ENCODE measurements at places on chromosomes 3 and 15.

- no peak for DNase-seq
These were observed 63.4 kb downstream of the TPRG1 start for GRCh38 chr3:189235214-189235613.

DNA sequence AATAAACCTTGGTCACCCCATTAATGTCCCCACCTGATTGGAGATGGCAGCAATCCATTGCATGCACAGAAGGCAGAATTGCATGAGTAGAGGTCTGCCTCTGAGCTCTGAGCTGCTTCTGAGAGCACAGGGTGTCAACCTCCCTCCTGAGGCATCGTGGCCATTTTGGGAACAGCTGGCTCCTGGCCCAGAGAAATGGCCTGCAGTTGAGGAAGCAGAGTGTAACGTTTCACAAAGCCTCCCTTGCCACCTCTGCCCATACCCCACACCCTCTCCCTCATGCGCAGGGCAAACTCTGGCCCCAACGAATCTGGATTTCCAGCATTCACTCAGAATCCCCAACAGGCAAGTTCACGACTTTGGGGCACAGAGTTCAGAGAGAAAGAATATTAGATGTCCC lies 198.9 kb downstream of the ADAMTS9 start:
- DNase-seq, result no peak

DNA sequence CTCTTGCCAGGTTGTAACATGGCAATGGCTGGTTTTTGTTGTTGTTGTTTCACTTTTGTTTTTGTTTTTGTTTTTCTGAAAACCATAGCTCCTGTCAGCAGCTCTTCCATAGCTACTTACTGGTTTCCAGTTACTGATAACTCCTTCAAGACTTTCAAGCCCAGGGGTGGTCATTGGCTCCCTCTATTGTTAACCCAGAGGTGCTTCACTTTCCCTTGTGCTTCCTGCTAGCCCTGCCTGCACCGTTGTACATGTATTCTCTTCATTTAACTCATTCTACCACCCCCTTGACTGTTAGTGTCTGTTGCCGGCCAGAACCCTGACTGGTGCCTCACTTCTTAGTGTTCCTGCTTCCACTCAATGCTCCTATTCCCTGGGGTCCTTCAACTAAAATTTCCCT lies 4.2 kb upstream of the TRAT1 start:
- DNase-seq, result no peak

DNA sequence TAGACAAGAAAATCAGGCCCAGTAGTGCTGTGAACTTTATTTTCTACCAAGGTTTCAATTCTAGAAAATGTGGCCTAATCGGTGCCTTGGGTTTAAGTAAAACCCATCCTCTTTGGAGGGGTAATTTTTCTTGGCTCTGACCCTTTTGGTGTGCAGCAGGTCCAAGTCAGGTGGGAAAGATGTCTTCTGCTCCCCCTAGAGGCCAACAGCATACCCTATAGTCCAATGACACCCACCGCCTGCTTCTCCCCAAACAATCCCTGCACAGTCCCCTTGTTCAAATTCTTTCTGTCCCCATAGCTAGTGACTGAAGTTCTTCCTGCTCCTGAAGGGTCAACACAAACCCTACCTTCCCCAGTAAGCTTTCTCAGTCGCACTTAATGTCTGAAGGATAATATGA lies 261.8 kb upstream of the GOLGA6L4 start:
- no peak for DNase-seq

GRCh38 chr3:179956416-179956830 lies 80.3 kb downstream of the PEX5L start:
- no peak for DNase-seq

- DNase-seq, result no peak
These were observed 1.6 kb downstream of the TAGLN3 start for GRCh38 chr3:112000367-112000771.

- DNase-seq, result peak; percentile 57
These were observed 70.6 kb downstream of the GAP43 start for GRCh38 chr3:115693868-115694267.

DNA sequence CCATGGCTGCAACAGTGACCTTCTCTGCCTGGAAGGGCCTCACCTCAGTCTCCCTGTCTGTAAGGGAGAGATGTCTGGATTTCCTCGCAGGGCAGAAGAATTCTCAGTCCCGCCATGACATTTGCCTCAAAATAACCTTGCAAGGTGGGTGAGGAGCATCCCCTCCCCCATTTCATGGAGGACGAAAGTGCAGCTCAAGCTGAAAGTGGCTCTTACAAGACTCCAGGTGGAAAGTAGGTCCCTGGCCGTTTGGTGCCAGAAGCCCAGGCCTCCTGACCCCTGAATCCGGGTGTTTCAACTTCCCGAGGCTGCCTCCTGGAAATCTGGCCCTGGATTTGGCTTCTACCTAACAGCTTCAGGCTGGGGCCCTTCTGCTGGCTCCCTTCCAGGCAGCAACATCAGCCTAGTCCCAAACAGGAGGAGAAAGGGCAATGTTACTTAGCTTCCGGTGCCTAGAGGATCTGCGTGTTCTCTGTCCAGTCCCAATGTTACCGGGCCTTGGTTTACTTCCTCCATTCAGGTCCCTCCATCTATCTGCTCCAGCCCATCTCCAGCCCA lies 769 bp upstream of the CSPG4 start:
- DNase-seq, result no peak

DNA sequence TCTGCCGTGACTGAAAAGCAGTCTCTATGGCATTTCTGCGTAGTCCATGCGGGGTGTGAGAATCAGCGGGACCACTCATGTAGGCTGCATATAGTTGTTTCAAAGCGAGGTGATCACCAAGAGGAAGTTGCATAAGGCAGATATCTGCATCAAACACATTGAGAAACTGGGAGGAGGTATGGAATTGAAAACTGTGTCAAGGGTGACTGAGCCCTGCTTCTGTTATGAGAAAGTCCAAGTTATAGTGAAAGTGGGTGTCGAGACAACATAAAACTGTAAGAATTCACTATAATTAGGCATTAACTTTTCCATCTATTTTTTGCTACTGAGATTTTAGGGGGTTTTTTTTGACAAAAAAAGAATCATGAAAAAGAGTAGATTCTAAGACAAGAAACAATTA lies 109.3 kb downstream of the ZIC1 start:
- DNase-seq, result no peak

DNA sequence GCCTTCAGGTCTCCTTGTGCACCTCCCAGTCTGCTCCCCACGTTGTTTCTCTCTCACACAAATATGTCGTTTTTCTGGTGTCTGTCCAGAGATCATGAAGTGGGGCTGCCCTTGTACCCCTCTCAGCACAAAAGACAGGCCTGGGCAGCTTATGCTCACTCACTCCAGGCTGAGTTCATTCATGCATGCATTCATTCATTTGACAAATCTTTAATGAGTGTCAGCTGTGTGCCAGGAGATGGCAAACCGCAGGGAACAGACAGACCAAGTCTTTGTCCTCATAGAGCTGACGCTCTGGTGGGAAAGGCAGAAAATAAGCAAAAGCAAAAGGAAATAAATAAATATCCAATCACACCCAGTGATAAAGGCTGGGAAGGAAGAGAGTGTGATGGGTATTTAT lies 7.6 kb upstream of the TRH start:
- DNase-seq, result no peak

- DNase-seq, result no peak
These were observed 138.3 kb downstream of the PTPRG start for GRCh38 chr3:61699622-61700021.

GRCh38 chr3:135532021-135532420 lies 433.5 kb upstream of the PPP2R3A start:
- peak; percentile 79 for DNase-seq

DNA sequence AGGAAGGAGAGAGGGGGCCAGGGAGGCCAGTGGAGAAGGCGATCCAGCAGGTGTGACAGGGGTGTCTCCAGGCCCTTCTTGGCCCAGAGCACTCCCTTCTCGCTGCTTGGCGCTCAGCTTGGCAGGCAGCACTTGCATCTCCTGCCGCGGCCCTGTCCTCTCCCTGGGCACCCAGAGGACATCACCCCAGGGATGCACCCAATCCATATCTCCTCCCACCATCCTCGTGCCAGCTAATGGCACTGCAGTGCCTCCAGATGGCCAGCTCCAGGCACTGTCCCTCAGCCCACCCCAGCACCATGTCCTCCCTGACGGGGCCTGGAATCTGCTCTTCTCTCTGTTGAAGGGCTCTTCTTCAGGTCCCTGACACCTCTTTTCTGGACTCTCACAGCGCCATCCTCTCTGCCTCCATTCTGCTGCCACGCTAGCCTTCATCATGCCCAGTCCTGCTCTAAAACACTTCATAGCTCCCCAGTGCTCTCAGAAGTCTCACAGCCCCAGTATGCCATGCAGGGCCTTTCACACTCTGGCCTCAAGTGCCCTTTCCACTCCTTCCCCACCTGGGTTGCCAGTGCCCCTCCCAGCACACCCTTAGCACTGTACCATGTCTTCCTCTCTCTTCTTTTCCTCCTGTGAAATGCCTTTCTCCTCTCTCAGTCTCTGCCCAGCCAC lies 106.8 kb upstream of the SLC6A11 start:
- no peak for DNase-seq

DNA sequence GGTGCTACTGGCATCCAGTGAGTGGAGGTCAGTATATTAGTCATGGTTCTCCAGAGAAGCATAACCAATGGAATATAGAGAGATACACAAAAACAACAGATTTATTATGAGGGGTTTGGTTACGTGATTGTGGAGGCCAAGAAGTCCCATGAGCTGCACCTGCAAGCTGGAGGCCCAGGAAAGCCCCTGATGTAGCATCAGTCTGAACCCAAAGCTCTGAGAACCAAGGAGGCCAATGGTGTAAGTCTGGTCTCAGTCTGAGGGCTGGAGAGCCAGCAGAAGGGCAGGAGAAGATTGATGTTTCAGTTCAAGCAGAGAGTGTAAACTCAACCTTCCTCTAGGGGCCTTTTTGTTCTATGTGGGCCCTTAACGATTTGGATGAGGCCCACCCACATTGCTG lies 144.1 kb downstream of the KLF13 start:
- DNase-seq, result no peak

GRCh38 chr3:113744941-113745755 lies 901 bp downstream of the NAA50 start:
- peak; percentile 60 for DNase-seq

GRCh38 chr3:33808559-33808958 lies 10.1 kb downstream of the PDCD6IP start:
- DNase-seq, result no peak

GRCh38 chr15:85763157-85763556 lies 31.6 kb downstream of the KLHL25 start:
- DNase-seq, result no peak

DNA sequence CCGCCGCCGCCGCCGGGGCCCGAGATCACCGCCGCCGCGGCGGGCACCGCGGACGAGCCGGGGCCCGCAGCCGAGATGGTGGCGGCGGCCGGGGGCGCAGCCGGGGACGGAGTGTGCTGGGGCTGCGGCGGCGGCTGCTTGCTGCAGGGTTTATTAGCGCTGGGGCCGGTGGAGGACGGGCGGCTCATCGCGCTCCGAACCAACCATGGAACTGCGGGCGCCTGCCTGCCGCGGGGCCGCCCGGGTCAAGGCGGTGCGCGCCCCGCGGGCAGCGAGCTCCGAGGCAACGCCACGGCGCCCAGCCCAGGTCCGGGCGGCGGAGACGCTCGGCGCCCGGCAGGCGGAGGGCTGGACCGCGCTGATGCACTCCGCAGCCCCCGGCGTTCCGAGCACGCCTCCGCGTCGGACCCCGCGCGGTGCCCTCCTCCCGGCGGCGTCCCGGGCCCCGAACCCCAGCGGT lies 277 bp downstream of the SIAH2 start:
- DNase-seq, result no peak

- no peak for DNase-seq
These were observed 17.7 kb downstream of the SH2D7 start for GRCh38 chr15:78110096-78110495.

GRCh38 chr3:187315872-187316271 lies 24.3 kb upstream of the MASP1 start:
- DNase-seq, result no peak

DNA sequence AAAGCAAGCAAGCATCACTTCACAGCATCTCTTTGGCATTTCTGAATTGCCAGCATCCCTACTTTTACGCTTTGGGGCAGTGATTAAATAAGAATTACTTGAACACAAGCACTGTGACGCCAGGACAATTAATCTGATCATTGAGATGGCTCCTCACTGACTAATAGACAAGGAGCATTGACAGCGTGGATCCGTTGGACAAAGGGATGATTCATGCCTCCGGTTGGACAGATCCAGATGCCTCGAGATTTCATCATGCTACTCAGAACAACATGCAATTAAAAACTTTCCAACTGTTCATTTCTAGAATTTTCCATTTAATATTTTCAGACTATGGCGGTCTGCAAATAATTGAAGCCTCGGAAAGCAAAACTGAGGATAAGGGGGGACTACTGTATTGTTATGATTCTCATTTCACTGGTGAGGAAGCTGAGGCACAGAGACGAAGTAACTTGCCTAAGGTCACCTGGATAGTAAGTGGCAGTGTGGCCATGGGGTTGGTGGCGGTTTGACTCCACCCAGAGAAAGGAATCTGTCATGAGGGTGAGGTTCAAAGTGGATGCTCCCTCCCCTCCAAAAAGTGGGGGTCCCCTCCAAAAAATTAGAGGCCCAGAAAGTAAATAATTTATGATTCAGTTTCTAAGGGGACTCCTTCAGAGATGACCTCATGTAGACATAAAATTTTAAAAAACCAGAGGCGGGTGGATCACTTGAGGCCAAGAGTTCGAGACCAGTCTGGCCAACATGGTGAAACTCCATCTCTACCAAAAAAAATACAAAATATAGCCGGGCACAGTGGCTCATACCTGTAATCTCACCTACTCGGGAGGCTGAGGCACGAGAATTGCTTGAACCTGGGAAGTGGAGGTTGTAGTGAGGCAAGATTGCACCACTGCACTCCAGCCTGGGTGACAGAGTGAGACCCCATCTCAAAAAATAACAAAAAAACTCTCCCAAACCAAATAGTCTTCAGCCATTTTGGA lies 12.3 kb upstream of the PGPEP1L start:
- DNase-seq, result no peak

DNA sequence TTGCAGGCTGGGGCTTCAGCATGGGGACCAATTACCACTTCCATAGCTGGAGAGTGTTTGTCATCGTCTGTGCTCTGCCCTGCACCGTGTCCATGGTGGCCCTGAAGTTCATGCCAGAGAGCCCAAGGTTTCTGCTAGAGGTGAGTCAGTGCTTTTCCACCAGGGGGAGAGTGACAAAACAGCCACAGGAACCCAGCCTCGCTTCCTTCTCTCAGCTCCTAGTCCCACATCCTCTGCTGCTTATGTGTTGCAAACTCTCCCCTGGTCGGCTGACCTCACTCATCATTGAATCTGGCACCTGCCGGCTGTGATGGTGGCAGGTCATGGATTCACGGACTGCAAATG lies 158.3 kb downstream of the SV2B start:
- DNase-seq, result no peak

Measured in NCI-H187 treated with DMSO at 0.1 percent for 48 hours (cell line).